Activated T-helper 2 cell treated with anti-CD3 and anti-CD28 coated beads, Interferon-gamma antibody, Interleukin-2, Interleukin-4, amounts not matched to agents 10 μg/mL and 5 μg/mL and 100 μg/mL, durations not matched to agents 14 hours and 24 hours and 36 hours (primary cell): ENCODE measurements at places on chromosomes 1 and 21. TPM values are rescaled to one million over a fixed set of nuclear protein-coding genes. Genes with fewer than 3 reads are reported as not detected.

DNA sequence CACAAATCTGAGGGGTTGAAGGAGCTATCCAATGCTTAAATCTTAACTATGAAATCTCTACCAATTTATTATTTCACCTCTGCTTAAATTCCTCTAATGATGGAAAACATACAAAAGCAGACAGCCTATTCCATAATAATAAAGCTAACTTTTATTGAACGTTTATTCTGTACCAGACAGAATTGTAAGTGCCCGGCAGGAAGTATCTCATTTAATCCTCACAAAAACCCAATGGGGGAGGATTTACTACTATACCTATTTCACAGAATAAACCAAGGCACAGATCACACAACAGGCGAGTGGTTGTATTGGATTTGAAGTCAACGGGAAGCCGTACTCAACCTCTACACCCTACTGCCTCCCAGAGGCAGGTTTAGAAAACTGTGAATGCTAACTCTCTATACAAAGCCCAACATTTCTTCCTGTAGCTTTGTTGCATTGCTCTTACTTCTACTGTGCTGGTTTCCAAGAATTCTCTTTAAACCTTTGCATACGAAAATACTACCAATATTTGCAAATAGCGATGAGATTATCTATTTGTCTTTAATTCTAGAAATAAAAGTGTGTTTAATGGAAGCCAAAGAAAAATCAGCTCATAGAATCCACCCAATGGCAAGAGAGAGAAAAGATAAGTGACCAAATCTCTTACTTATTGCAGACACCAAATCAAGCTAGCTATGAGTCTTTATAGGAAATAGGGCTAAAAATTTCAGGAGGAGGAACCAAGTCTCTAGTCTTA, 33.5 kb upstream of the C1orf53 start:
- DNase-seq, result peak; percentile 15
- peaks cover 47% of the 10 kb centered on the region for H3K27me3 ChIP-seq
- H3K36me3 ChIP-seq, result no peaks in the 10 kb centered on the region
- H3K27ac ChIP-seq, result no peak overlapping the region

DNA sequence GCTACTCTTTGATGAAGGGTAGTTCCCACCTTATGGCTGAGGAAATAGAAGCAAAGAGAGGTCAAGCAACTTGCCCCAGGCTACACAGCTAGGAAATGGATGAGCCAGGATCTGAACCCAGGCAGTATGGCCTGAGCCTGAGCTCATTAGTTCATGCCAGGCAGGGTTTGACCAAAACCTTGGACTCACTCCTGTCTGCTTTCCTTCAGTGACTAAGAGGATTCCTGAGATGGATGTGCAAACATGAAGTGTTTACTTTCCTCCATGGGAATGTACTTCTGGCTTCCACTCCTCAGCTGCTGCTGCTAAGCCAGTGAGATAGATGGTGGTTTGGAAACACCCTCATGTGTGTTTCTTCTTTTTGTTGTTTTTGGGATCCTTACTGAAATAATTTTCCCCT, 35.1 kb upstream of the ERRFI1 start:
- H3K27ac ChIP-seq, result no peak overlapping the region
- no peak overlapping the region for H3K4me3 ChIP-seq
- peaks cover 7% of the 10 kb centered on the region for H3K4me1 ChIP-seq
- H3K27me3 ChIP-seq, result peaks cover 10% of the 10 kb centered on the region

- H3K4me3 ChIP-seq, result no peak overlapping the region
- no peak overlapping the region for H3K27ac ChIP-seq
- no peak for DNase-seq
- H3K4me1 ChIP-seq, result peaks cover 20% of the 10 kb centered on the region
- H3K36me3 ChIP-seq, result no peaks in the 10 kb centered on the region
Measured at GRCh38 chr21:46058431-46059145, 39.3 kb upstream of the COL6A2 start.

- H3K27ac ChIP-seq, result no peak overlapping the region
- no peaks in the 10 kb centered on the region for H3K4me1 ChIP-seq
- peaks cover 2% of the 10 kb centered on the region for H3K27me3 ChIP-seq
- DNase-seq, result no peak
Measured at GRCh38 chr1:18530587-18531502, 50.1 kb downstream of the KLHDC7A start.

- H3K4me1 ChIP-seq, result peaks cover 81% of the 10 kb centered on the region
- no peak for DNase-seq
- peak overlapping the region; percentile 84 for H3K27ac ChIP-seq
Measured at GRCh38 chr1:167489571-167490340, 28.6 kb downstream of the CD247 start.

DNA sequence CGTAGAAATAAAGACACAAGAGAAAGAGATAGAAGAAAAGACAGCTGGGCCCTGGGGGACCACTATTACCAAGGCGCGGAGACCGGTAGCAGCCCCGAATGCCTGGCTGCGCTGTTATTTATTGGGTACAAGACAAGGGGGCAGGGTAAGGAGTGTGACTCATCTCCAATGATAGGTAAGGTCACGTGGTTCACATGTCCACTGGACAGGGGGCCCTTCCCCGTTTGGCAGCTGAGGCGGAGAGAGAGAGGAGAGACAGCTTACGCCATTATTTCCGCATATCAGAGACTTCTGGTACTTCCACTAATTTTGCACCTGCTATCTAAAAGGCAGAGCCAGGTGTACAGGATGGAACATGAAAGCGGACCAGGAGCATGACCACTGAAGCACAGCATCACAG, 4.1 kb upstream of the TPRG1L start:
- no peak overlapping the region for H3K27ac ChIP-seq
- DNase-seq, result no peak
- no peak overlapping the region for H3K4me3 ChIP-seq
- H3K36me3 ChIP-seq, result no peaks in the 10 kb centered on the region
- no peaks in the 10 kb centered on the region for H3K27me3 ChIP-seq

GRCh38 chr1:116712510-116712909, 41.7 kb upstream of the CD2 start:
- peaks cover 15% of the 10 kb centered on the region for H3K4me1 ChIP-seq
- no peak overlapping the region for H3K4me3 ChIP-seq
- H3K27me3 ChIP-seq, result peaks cover 13% of the 10 kb centered on the region
- no peaks in the 10 kb centered on the region for H3K36me3 ChIP-seq
- DNase-seq, result no peak
- no peak overlapping the region for H3K27ac ChIP-seq

DNA sequence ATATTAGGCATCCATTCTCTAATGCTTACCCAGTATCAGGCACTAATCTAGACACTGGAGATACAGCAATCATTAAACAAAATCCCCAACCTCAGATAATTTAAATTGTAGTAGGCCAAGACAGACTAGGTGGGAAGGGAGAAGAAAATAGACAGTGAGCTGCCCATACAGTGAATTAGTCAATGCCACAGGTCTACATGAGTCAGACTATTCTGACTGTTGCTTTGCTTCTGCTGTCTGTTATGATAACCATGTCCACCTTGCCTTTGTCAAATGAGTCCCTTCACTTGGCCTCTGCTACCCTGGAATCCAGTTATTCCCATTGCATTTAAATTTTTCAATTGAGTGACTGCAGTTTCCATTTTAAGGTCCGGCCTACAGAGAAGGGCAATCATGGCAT, 59.5 kb downstream of the PIK3R3 start:
- no peak overlapping the region for H3K27ac ChIP-seq
- DNase-seq, result no peak
- no peaks in the 10 kb centered on the region for H3K4me1 ChIP-seq
- H3K36me3 ChIP-seq, result no peaks in the 10 kb centered on the region
- H3K27me3 ChIP-seq, result no peaks in the 10 kb centered on the region
- H3K4me3 ChIP-seq, result no peak overlapping the region

Gene NTRK1
- 252 and 253 TPM in 2 replicates for total RNA-seq

Gene BEST4
- total RNA-seq, result 0.91 and 1.7 TPM in 2 replicates

Gene UTS2
- total RNA-seq, result not detected in 2 replicates

Gene OTUD7B
- total RNA-seq, result 26.1 and 28.2 TPM in 2 replicates

Gene ZBTB37
- total RNA-seq, result 8.7 and 8.8 TPM in 2 replicates

Gene CELA3A
- total RNA-seq, result not detected in 2 replicates

Gene TP73
- total RNA-seq, result 2.4 and 2.5 TPM in 2 replicates

Gene HPCA
- 0.62 TPM in 1 of 2 replicates, not detected in the other for total RNA-seq

Gene COL6A1
- 0.23 and 0.37 TPM in 2 replicates for total RNA-seq

Gene LCK
- 221 and 232 TPM in 2 replicates for total RNA-seq
